ENCODE measurements at places on chromosomes 5 and 9.
A peak's percentile ranks its signal among the peaks of the same experiment; 100 is the strongest.

- no peak for DNase-seq
Observed at GRCh38 chr9:129514891-129515290, 106.0 kb downstream of the C9orf50 start.

- no peak for DNase-seq
Observed at GRCh38 chr9:134666208-134666607, 24.6 kb downstream of the COL5A1 start.

GRCh38 chr9:98311541-98311940 is 56.1 kb upstream of the TBC1D2 start:
- DNase-seq, result no peak

GRCh38 chr5:14708551-14708950 is 44.0 kb downstream of the OTULIN start:
- DNase-seq, result no peak

GRCh38 chr5:332843-333242 is 11.3 kb downstream of the AHRR start:
- DNase-seq, result no peak

DNA sequence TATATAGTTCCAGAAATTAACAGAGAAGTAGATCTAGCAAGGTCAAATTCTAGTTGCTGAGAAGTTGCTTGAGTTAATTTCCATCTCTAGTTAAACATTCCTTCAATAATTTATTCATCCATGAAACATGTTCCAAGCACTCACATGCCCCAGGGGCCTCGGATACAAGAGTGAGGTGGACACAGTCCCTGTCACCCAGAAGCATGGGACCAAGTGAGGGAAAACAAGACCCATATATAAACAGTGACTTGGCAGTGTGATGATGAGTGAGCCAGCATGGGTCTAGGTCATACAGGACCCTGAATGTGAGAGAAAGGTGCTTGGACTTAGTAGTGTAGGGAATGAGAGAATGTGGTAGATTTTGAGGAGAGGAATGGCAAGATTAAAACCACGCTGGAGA is 216.9 kb downstream of the TTLL11 start:
- no peak for DNase-seq

DNA sequence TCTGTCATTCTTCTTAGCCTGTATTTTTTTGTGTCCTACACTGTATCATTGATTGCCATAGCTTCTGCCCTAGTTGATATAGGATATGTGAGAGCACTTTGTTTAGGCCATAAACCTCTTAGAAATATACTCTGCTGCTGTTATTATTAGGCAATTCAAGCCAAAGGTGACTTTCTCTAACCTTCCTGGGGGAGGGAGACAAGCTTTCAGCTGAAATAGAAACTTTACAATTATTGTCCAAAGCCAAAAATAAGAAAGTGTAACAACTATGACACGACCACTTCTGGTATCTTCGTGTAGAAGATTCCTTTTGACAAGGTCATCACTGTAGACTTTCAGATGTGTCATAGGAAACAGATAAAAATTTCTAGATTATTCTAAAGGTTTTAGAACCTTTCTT is 12.2 kb upstream of the CSNK1A1 start:
- peak; percentile 50 for DNase-seq

DNA sequence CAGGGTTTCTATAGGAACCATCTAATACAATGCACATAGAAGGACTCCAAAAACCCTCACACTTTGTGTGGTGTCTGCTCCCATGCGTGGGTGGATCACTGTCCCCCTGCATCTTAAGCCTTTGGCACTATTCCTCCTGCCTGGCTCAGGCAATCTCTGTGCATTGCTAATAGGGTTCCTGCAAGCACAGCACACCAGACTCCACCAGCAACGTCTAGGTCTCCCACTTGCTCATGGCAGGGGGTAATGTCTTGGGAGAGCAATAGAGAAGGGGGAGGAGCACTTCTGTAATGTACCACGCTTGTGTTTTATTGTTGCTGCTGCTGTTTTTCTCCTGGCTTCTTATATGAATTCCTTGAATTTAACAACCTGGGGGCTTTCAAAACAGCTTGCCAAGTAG is 182.6 kb upstream of the GLRA1 start:
- DNase-seq, result no peak

DNA sequence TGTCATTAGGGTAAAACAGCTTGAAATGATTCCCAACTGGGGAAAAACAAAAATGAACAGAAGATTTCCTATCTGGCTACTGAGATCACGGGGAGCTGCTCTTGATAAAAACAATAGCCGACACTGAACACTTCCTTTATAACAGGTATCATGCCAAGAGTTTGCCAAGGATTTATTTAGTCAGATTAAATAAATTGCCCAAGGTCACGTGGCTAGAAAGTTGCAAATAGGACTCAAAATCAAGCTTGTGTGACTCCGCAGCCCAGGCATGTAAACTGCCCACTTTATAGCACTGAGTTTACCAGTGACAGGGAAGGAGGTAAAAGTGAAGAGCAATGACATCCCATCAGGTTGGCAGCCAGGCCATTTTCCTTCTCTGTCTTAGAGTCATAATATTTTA is 120.7 kb upstream of the ZNF618 start:
- DNase-seq, result no peak

DNA sequence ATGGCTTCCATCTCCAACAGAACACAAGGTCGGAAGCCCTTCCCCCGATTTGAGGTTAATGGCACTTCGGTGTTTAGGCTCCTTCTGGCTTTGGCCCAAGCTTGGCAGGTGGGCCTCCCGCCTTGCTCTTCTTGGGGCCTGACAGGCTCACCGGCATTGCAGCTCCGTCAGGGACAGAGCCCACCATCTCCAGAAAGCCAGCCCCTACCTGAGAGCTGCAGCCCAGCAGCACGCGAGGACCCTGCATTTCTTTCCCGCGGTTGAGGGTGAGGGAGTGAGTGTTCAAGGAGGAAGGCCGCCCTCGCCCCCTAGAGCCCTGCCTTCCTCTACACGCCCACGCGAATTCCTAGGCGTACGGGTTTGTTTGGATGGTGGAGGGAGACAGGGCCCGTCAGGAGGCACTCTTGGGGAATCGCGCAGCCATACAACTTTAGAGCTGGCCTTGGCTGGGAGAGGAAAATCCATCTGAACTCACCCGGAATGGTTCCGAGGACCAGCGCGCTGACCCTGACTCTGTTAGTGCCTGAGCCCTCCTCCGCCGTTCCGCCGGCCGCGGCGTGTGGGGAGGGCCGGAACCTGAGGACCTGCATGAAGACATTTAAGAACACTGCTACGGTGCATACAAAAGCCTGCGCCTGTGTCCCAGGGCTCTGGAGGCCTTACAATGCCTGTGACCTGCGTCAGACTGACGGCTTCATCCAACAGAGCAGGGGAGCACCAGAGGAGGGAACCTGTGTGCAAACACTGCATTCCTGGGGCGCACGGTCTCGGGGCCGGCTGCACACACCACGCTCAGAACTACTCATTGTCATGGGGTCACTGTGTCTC is 73.8 kb downstream of the MRPL36 start:
- no peak for DNase-seq

GRCh38 chr9:75132244-75132643 is 43.9 kb downstream of the OSTF1 start:
- no peak for DNase-seq

DNA sequence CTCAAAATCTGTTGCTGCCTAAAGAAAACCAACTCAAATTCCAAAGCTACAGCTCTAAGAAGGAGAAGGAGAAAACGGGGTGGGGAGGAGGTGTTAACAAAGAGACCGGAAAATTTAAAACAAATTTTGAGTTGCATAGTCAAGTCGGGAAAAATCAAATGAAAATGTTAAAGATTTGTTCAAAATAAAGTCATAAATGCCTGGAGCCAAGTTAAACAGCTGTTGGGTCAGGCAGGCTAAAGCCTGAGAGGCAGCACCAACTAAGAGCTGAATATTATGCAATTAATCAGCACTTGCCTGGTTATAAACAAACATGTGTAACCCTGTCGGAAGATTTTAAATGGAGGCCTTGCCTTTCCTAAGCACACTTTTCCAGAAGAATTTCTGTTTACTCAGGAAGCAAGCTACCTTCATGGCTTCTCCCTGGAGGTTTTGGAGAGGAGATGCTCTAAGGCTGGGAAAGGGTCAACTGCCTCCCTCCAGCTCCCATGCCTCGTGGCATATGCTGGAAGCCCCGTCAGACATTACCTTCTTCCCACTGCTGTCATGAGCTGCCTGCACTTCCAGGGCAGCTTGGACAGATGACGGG is 270.5 kb downstream of the DMRT2 start:
- DNase-seq, result no peak

All from fibroblast of gingiva (primary cell).